Pons (tissue), 1 donor: ENCODE measurements at places on chromosomes 12 and 14.

- DNase-seq, result no peak
Measured at GRCh38 chr14:93263416-93263815, 56.4 kb downstream of the UBR7 start.

GRCh38 chr12:124548854-124549378 is 18.5 kb downstream of the NCOR2 start:
- DNase-seq, result no peak

DNA sequence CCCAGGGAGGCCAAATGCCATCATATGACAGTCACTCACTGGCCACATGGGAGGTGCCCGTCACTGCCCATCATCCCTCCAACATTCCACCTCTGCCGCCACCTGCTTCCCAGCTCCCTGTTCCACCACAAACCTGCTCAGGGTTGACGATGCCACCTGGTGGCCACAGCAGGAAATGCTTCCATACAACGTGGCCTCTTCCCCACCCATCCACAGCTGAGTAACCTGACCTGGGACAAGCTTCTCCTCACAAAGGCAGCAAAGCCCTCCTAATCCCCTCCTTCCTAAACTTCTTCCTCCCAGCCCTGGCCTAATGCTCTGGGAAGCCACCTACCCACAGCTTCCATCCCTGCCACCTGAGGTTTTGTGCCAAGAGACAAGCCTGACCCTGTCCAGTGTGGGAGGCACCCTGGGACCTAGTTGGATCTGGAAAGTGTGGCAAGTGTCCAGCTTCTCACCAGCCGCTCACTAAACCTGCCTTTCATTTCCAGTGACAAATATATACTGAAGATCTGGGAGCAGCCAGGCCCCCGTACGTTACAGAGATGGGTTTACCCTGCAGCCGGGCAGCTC is 4.3 kb downstream of the DEGS2 start:
- no peak for DNase-seq

DNA sequence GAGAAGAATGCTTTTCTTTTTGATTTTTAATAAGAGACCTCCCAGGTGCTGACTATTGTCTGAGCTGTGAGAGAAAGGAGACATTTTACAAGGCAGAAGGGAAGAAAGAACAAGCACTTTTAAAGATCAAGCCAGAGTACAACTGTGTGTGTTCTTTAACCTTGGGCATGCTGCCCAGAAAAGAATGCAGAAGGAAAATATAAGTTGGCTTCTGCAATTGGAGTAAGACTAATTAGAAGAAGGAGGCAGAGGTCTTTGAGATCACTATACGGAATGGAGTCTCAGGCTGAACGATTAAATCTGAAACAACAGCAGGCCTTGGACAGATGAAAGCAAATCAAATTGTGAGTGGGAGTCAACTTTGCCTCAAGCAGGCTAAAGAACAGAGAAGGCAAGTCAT is 230.5 kb downstream of the ATP23 start:
- DNase-seq, result peak; percentile 17

GRCh38 chr12:40240779-40241178 is 16.0 kb downstream of the LRRK2 start:
- DNase-seq, result no peak

DNA sequence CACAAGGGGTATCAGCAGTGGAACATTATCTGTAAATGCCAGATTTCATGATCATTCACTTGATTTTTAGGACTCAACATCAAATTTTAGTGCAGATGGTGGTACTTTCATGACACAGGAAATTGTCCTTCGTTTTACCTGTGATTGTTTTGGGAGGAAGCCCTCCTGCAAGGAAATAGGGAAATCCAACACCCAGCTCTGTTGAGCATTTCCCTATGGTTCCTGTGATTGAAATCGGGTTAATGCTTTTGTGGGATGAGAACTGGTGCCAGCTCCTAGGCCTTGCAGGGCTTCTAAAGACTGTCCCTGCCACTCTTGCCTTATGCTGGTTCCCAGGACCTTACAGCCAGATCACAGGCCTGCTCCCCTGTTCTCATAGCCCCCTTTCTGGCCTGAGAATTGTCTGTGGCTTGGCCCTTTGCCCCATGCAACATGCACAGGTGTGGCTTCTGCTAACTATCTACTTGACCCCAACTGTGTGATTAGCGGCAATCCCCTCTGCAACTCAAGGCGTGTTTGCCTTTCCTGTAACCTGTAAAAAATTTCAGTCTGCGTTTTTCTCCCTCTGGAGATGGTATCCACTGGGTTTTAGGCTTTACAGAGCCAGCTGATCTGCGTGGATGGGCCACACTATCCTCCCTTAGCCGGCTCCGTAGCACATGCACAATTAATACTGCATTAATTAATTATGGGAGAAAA is 112.5 kb downstream of the ETV6 start:
- no peak for DNase-seq

- DNase-seq, result no peak
Measured at GRCh38 chr14:94656043-94656442, 43.9 kb downstream of the SERPINA3 start.

DNA sequence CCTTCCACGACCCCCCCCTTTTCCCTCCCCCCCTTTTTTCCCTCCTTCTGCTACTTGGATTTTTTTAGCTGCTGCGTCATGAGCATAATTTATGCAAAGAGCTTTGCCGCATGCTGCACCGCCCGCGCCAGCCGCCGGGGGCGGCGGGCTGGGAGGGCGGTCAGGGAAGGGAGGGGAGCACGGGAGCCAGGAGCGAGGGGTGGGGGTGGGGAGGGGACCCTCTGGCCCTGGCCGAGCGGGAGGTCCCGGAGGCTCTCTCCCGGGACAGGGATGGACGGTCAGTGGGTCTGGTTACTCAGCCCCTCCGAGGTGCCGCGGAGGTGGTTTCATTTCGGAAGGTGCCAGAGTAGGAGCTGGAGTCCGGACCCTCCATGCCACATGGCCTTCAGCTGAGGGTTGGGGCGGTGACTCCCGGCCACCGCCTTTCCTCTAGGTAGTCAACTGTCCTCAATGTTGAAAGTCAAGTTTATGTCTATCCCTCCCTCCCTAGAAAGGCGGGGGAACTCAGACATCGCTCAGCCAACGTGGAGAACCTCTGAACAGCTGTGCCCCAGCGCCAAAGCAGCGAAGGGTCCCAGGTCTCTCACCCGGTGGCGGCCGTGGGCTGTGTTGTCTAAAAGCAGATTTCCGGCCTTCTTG is at the start of gene POU6F1:
TSS of gene POU6F1 (minus strand) at position 95 of the 639 bp plus-strand sequence. CDS start 11,226 bp downstream, outside the sequence.
- peak; percentile 88 for DNase-seq

GRCh38 chr12:58252914-58253313 is 311.5 kb downstream of the ATP23 start:
- DNase-seq, result no peak

DNA sequence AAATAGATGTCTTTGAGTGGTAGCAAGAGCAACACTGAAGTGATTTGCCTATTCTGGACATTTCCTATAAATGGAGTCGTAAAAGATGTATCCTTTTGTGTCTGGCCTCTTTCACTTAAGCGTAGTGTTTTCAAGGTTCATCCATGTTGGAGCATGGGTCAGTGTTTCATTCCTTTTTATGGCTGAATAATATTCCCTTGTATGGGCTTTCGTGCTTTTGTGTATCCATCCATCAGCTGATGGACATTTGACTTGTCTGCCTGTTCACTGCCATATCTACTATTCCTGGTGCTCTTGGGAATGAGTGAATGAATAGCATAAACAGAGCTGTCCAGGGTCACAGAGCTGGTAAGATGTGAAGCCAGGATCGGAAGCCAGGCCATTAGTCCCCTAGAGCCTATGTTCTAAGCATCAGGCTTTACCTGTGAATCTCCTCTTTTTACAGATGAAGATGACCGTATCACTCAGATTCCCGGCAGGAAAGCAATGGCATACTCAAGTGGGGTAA is 1.8 kb upstream of the P2RX7 start:
- no peak for DNase-seq

- no peak for DNase-seq
Measured at GRCh38 chr12:73589220-73589619, 948.4 kb upstream of the ATXN7L3B start.

GRCh38 chr14:33946679-33947476 is 4.0 kb downstream of the EGLN3 start:
- no peak for DNase-seq

GRCh38 chr14:46404865-46405811 is 246.4 kb downstream of the RPL10L start:
- no peak for DNase-seq

GRCh38 chr12:131103669-131104462 is 150.2 kb downstream of the ADGRD1 start:
- no peak for DNase-seq

DNA sequence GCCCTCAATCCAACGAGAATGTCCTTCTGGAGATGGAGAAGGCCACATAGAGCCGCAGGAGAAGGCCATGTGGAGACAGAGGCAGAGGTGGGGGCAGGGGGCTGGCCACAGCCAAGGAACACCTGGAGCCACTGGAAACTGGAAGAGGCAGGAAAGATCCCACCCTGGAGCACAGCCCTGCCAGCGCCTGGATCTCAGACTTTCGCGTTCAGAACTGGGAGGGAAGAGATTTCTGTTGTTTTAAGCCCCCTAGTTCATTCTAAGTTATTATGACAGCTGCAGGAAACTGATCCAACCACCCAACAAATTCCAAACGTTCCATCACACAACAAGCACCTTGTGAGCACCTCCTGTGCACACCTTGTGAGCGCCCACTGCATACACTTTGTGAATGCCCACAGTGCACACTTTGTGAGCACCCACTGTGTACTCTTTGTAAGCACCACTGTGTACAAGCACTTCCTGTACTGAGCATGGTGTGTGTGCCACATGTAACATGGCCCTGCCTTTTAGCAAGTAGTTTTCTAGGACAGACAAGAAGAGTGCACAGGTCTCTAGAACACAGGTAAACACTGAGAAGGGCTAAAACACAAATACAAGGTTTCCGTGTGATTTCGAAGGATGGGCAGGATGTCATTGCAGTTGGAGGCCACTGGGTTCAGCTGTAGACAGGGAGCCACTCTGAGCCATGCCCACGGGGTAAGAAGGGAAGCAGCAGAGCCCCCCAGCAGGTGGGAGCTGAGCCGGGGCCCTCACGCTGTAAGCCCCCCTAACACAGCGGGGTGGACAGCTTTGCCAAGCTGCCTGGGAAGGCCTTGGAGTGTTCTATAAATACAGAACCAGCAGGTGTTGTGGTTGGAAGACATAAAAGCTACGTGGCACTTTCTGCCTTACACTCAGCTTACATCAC is 15.4 kb downstream of the RIMBP2 start:
- no peak for DNase-seq

- no peak for DNase-seq
Measured at GRCh38 chr14:68967459-68967940, 11.6 kb downstream of the ACTN1 start.

- no peak for DNase-seq
Measured at GRCh38 chr14:87465770-87466169, 527.2 kb downstream of the GALC start.

GRCh38 chr12:89278169-89278568 is 74.1 kb downstream of the DUSP6 start:
- no peak for DNase-seq

DNA sequence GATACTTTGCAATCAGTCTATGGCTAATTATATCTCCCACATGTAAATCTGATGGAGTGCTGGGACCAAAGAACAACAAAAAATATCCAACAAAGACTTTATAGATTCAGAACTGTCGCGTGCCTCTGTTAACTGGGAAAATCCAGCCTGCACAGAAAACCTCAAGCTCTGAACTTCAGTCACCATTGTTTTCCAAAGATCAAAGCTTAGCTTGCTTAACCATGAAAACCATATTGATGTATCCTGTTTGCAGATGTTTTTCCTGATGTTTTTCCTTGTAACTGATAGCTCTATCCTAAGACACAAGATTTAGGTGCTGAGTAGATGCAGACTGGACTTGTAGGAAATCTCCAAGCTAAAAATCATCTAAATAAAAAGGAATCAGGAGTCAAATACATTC is 163.7 kb downstream of the GXYLT1 start:
- no peak for DNase-seq

DNA sequence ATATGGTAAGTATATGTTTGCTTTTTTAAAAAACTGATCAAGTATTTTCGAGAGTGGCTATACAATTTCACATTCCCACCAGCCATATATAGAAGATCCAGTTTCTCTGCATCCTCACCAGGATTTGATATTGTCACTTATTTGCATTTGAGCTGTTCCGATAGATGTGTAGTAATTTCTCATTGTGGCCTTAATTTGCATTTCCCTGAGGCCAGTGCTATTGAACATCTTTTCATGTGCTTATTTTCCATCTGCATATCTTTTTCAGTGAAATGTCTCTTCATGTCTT is 72.9 kb upstream of the VASH1 start:
- DNase-seq, result no peak

- DNase-seq, result no peak
Measured at GRCh38 chr12:132451172-132451835, 38.6 kb upstream of the FBRSL1 start.

DNA sequence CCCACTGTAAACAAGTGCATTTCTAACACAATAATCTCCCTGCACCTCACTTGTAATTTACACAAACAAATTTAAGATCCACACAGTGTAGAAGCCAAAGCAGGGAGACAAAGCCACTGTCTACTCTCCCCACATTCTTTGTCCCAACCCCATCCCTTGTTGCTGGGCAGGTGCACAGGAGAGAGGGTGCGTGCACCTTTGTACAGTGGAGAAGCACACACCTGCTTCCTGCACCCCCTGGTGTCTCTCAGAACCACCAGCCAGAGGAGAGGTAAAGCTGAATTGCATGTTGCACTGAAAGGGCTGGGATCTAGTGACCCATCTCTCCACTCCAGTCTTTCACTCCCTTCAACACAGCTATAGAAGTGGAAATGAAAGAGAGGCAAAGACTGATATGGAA is 51.4 kb upstream of the IFNG-AS1 start:
- DNase-seq, result no peak

GRCh38 chr12:102629262-102629888 is 149.0 kb upstream of the IGF1 start:
- no peak for DNase-seq

- no peak for DNase-seq
Measured at GRCh38 chr14:100890061-100890850, 13.3 kb downstream of the RTL1 start.

- peak; percentile 61 for DNase-seq
Measured at GRCh38 chr14:64628940-64629408, 75.2 kb upstream of the PLEKHG3 start.

- no peak for DNase-seq
Measured at GRCh38 chr14:30876692-30877091, 2.3 kb downstream of the COCH start.

- peak; percentile 74 for DNase-seq
Measured at GRCh38 chr14:32468955-32469354, 139.9 kb downstream of the AKAP6 start.

DNA sequence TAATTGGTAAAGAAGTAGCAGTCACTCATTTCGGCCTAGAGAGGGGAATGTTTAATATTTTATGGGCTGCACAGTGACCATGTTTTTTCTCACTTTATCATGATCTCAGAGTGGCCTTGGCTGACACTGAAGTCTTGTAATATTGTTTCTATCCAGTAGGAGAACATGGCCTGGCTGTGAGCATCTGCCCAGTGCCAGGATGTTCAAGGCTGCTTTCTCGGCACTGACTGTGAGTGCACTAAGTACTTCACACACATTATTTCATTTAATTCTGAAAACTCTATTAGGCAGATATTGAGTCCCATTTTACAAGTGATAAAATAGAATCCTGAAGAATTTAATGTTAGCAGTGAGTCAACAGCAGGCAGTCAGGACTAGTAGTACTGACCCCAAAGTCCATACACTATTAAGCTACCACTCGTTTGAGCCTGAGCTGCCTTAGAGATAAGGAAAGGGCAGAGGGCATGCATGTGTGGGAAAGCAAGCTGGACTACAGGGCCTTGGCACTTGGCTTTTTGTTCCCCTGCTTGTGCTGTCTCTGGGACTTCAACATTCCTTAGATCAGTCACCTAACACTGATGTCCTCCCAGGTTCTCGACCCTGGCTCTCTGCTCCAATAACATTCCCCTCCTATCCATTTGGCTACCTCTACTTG is 42.2 kb upstream of the APPL2 start:
- DNase-seq, result no peak

- DNase-seq, result no peak
Measured at GRCh38 chr14:71687166-71687831, 244.9 kb upstream of the RGS6 start.
